Activated CD8-positive, alpha-beta T cell treated with anti-CD3 and anti-CD28 coated beads for 36 hours (primary cell): ENCODE measurements at places on chromosomes 12 and 14.
A peak's percentile ranks its signal among the peaks of the same experiment; 100 is the strongest.

- no peak overlapping the region for H3K27ac ChIP-seq
- H3K4me3 ChIP-seq: no peak overlapping the region
- no peaks in the 10 kb centered on the region for H3K36me3 ChIP-seq
- no peak for DNase-seq
Measured at GRCh38 chr12:76883151-76883550, 4.3 kb upstream of the CSRP2 start.

GRCh38 chr12:46364777-46365580 is 7.6 kb downstream of the SLC38A2 start:
- peaks cover 91% of the 10 kb centered on the region for H3K36me3 ChIP-seq
- no peak for DNase-seq
- peaks cover 87% of the 10 kb centered on the region for H3K4me1 ChIP-seq
- no peaks in the 10 kb centered on the region for H3K27me3 ChIP-seq

GRCh38 chr12:14907953-14908352 is 22.3 kb upstream of the MGP start:
- H3K4me3 ChIP-seq: no peak overlapping the region
- peaks cover 32% of the 10 kb centered on the region for H3K4me1 ChIP-seq
- H3K27me3 ChIP-seq: no peaks in the 10 kb centered on the region
- H3K27ac ChIP-seq: peak overlapping the region; percentile 25
- peaks cover 19% of the 10 kb centered on the region for H3K36me3 ChIP-seq

- peaks cover 25% of the 10 kb centered on the region for H3K27me3 ChIP-seq
- H3K4me3 ChIP-seq: peak overlapping the region; percentile 38
- H3K4me1 ChIP-seq: peaks cover 3% of the 10 kb centered on the region
- DNase-seq: peak; percentile 8
Measured at GRCh38 chr14:77980475-77981321, 180.8 kb downstream of the ADCK1 start.
